Stimulated activated CD4-positive, alpha-beta T cell treated with anti-CD3 and anti-CD28 coated beads, TNF-alpha, amount 100 ng/mL, for 4 hours (primary cell): ENCODE measurements at places on chromosomes 4 and X.

DNA sequence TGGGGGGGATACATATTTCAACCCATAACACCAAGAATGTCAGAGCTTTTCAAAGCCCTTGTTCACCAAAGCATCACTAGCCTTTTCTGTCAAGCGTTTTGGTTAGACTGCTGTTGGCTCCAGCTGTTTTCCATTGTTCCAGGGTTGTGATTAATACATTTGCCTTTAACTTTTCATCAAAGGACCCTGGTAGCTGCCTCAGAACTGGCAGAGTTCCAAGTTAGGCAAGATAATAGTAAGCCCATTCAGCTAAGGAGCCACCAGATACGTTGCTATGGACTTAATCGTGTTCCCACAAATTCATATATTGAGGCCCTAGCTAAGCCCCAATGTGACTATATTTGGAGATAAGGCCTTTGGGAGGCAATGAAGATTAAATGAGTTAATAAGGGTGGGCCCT is 37.1 kb downstream of the ENOPH1 start:
- no peak for DNase-seq

DNA sequence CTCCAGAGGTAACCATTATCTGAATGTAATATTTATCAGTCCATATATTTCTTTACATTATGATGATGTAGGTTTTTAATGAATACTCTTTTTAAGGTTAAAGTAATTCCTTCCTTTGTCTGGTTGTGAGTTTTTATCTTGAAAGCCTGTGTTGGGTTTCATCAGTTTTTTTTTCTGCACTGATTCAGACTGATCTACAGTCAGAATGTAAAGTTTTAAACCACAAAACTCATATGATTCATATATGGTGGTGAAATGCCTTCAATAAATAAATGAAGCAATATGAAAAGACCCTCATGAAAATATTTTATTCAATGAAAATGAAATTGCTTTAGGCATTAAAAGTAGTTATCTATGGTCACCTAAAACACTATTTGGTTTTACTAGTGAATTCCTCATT is 47.1 kb downstream of the SORBS2 start:
- DNase-seq, result no peak

DNA sequence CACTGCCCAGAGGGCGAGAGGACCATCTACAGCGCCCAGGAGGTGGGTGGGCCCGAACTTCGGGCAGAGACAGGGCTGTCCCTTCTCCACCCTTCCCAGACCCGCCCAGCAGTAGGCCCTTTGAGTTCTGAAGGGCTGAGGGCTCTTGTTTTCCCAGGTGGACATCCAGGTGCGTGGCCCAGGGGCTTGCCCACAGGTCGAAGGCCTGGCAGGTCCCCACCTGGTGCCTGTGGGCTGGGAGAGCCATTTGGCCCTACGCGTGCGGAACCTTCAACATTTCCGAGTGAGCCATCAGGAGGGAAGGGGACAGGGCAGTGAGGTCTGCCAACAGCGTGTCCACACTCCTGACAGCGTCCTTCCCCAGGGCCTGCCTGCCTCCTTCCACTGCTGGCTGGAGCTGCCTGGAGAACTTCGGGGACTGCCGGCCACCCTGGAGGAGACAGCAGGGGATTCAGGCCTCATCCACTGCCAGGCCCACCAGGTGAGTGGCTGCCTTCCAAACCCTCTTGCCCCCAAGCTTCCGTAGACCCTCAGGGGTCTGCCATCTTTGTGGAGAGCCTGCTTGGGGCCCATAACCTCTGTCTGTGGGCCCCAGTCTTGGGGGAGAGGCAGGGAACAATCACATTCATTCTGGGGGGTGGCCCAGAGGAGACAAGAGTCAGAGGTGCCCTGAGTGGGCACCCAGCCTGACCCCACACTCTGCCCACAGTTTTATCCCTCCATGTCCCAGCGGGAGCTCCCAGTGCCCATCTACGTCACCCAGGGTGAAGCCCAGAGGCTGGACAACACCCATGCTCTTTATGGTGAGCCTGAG is 6.8 kb downstream of the PLXNB3 start:
- no peak for DNase-seq

- DNase-seq, result no peak
These were observed 1480.3 kb downstream of the C4orf33 start for GRCh38 chr4:130576218-130576617.

DNA sequence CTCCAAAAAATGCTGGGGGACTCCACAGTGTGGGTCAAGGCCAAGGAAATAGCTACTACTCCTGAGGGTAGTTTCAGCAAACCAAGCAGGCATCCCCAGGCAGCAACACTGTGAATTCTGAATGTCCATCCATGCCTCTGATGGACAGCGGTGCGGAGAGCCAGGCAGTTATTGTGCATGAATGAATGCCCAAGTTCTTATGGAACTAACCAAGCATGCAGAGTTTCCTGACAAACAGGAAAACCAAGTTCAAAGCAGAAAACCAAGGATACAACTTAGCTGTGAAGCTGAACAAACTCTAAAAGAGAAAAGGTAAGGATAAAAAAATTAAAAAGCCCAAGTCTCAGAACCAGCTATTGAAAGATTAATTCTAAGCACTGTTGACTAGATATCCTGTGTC is 642.6 kb upstream of the HS3ST1 start:
- DNase-seq, result no peak

DNA sequence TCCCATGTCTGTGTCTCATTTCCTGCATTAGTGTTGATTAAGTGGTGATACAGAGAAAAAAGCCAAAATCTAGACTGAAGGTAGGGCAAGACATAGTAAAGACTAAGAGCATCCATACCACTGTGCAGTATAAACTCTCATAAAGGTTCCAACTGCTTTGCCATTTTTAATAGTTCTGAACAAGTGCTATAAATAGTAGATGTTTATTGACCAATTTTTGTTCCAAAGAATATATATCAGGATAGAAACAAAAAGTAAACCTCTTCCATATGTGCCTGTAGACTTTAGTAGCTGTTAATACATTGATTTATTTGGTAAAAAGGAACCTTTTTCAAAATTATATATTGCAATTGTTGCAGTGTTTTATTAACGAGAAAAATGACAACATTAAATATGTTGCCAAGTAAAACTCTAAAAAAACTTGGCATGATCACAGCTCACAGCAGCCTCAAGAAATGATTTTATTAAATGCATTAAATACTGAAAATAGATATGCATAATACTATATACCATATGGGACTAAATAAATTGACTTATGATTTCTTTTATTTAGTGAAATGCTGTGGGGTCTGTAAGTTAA is 22.3 kb upstream of the AASDH start:
- DNase-seq, result no peak

DNA sequence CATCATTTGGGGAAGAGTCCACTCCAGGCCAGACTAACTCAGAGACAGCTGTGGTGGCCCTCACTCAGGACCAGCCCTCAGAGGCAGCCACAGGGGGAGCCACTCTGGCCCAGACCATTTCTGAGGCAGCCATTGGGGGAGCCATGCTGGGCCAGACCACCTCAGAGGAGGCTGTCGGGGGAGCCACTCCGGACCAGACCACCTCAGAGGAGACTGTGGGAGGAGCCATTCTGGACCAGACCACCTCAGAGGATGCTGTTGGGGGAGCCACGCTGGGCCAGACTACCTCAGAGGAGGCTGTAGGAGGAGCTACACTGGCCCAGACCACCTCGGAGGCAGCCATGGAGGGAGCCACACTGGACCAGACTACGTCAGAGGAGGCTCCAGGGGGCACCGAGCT is 3.3 kb upstream of the ERAS start:
- no peak for DNase-seq

DNA sequence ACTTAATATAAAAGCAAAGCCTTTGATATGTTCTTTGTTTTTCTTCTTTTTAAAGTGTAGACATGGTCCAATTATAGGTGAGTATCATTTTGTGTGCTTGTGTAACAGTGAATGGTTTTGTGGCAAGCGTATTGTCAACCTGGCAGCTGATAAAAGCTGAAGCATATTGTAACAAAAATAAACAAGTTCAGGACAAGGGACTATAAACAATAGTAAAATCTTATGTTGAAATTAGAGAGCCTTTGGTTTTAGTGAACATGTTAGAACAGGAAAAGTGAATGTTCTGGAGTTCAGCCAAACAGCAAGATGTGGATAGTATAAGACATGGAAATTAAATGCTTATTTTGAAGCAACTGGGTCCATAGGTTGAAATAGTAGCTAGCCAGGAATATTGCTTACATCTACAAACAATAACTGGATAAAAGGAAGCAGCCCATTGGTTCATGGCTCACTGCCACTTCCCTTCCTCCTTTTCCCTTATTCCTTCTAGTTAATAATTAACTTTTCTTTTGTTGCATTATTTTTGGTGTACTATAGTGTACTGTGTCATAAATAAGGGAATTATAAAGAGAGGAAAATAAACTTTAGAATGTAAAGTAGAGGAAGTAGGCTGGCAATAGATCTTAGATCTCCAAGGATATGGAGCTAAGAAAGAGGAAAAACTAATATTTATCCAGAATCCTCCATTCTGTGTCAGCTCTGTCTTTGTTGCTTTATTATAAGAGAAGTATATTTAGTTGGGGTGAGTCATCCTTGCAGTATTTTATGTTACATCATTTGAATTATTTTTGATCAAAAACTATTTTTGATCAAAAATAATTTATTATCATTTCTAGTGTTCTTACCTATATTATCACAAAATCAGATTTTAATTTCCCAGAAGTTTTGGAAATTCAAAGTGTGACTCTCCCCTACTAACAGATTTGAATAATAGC is 65.6 kb downstream of the MRPL1 start:
- no peak for DNase-seq

GRCh38 chrX:131827935-131828334 is 195.2 kb upstream of the STK26 start:
- DNase-seq, result no peak

DNA sequence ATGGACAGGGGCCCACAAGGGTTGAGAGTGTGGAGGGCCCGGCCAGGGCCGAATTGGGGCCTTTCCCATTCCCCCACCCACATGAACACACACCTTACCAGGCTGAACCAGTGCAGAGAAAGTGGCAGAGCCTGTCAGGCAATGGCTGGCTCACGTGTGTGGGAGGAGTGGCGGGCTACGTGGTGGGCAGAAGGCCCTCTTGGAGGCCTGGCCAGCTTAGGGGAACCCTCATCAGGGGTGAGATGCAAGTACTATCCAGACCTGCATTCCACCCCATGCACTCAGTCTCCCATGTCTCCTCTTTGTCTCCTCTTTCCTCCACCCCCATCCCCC is 965 bp downstream of the TCEAL4 start:
- no peak for DNase-seq

DNA sequence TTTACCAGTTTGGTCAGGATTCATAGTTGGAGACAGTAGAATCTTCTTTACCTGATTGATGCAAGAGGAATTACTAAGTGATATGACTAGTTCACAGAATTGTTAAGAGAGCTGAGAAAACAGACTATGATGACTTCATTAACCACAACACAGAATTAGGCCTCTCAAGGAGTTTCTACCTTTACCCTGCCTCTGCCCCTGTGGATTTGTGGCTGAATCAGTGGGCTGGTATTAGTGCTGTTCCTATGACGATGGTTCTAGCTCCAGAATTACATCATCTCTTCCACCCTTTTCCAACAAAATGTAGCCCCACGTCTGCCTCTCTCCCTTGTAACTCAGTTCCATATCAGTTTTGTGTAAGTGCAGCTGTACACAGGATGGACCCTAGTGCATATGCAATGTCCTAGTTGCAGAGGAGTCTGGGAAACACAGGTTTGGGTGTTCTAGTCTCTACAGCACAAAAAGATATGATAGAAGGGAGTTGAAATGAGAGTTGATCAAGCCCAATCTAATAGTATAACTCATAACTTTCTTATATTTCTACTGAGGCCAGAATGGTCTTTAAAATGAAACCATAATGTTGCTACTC is 99.3 kb downstream of the ANXA5 start:
- no peak for DNase-seq

DNA sequence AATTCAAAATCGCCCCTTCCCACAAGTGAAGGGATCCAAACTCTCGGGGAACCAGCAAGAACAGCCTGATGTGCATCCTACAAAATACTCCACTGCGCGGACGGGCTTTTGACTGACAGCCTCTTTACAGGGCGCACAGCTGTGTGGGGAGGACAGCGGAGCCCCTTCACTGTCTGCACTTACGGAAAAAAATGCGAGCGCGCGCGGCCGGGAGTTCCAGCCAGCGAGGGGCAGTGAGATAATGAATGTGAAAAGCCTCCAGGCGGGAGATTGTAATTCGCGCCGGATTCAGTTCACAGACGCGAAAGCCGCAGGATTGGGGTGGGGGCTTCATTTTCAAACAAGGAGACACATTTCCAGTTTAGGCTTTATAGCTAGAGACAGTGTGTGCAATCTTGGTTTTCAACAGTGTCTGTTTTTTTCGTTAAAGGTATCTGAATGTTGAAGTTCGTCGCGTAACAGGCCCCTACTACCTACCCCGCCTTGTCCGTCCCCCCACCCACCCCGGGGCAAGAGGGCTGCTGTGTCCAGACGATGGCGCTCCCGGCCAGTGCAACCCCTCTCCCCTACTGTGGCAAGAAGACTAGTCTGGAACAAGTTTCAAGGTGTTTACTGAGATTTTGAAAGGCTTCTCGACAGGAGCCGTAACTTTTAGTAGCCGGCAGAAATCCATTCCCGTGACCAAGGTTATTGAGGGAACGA is 1.7 kb upstream of the GPR50 start:
- DNase-seq, result no peak

DNA sequence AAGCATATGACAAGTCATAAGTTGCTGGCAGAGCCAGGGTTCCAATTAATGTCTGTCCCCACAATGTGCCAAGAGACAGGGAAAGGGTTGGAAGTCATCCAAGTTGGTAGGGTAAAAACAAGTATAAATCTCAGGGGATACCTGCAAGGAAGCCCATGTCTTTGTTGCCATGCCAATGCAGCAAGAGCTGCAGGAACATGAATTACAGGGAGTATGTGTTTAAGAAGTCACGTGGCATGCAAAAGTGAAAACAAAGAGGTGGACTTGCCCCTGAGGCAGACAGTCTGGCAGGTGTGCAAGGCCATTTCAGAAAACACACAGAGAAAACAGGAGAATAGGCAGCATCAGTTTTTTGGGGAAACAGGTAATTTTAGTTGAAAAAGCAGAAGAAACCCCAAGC is 29.4 kb downstream of the C4orf51 start:
- no peak for DNase-seq

GRCh38 chr4:115780835-115781234 is 667.4 kb upstream of the NDST4 start:
- DNase-seq, result no peak

GRCh38 chrX:39528161-39528916 is 569.4 kb downstream of the BCOR start:
- no peak for DNase-seq

DNA sequence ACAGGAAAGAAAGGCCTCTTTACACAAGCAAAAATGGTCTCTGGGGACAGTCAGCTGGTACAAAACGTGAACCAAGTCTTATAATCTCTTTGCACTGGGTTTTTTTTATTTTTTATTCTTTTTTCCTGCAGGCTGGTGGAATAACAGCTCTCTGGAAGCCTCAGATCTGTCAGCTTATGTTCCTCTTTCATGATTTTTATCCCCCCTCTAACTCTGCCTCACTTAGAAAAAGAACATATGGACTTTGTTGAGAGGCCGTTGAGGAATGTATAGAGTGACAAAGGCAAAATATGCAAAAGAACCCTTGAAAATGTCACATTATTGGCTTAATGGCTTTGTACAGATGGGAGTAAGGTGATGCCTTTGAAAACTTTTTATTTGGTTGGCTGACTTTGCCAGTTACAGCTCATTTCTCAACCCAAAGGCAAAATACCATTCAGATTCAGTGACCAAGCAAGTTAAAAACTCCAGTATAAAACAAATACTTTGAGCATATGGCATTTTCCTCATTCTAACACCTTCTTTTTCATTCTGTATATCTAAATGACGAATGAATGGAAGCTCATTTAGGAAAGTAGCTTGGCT is 111.1 kb downstream of the RNF150 start:
- DNase-seq, result no peak
